ENCODE measurements at places on chromosomes 7 and 10.

DNA sequence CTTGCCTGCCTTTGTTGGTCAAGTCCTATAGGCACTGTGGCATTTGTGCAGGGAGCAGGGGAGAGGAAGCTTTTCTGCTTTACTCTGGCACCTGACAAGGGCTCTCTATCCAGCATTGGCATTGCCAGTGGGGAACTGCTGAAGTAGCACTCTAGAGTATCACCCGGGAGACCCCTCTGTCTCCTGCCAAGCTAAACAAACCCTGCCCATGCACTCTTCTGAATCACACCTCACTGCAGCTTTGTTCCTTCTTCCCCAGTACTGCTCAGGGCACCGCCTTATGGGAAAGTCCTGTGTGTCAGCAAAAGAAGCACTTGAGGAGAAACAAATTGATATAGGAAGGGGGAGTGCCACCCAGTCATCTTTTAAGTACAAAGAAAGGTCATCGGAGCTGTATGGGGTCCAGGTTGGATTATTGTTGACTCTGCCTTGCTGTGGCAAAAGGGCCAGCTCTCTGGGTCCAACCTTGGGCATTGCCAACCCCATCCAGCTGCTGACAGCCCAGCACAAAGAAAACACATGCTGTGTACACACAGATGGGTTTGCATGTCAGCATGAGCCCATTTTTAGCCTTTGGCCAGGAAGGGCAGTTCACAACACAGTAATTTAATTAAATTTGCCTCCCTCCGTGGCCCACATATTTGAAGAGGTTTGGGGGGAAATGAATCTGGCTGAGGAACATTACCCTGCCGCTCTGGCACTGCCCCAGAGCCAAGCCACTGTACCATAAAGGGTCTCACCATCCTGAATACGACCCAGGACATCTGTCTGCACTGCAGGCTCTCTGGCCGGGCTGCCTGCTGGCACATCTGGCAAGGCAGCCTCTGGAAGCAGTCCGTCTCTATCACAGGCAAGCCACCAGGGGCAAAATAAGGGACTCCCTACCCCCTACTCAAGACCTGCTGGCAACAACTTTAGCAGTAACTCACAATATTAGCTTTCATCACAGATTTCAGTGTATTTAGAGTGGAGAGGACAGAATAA lies 13.1 kb downstream of the LRRC4 start:
- DNase-seq: no peak

- DNase-seq: no peak
Measured at GRCh38 chr7:42342381-42342780, 105.4 kb upstream of the GLI3 start.

DNA sequence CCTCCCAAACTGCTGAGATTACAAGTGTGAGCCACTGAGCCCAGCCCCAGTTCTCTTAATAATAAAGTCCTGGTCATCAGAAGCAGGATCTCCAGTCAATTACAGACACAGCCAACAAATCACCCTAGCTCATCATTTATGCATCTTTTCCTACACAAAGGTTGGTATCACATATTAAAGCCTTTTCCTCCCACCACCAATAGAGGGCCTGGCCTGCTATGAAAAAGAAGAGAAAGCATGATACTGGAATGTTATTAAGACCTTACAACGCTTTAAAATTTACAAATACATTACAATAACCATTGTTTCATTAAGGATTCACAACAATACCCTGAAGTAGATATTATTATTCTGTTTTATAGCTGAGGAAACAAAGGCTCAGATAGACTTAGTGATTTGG lies 25.9 kb downstream of the VAX1 start:
- DNase-seq: no peak

- DNase-seq: no peak
Measured at GRCh38 chr10:14571866-14572507, 202.7 kb downstream of the FAM107B start.

- DNase-seq: no peak
Measured at GRCh38 chr10:107118866-107119265, 45.6 kb downstream of the SORCS1 start.

GRCh38 chr7:148277042-148277660 lies 313.4 kb upstream of the C7orf33 start:
- DNase-seq: no peak

DNA sequence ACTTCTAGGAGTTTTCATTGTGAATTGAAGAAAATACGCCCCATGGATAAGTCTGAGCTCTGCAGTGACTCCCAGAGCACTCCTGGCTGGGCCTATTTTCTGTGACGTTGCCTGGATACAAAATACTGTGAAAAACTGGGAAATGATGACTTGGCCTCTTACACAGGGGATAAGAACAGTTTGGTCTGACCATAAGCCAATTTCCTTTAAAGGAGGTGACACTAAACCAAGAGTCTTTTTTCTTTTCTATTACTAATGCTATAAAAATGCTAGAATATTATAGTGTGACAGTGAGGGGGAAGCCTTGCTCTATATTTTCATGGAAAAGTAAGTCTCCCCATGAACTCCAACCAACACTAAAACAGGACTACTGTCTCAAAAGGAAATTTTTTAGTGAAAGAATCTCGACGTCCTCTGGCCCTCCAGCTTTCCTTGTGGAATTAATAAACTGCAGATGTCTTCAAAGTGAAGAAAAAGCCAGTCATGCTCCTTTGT lies 45.5 kb downstream of the MYOF start:
- DNase-seq: no peak

GRCh38 chr7:66123175-66123528 lies 8.5 kb downstream of the CRCP start:
- DNase-seq: no peak

GRCh38 chr10:6987536-6987945 lies 407.5 kb upstream of the PRKCQ start:
- no peak for DNase-seq

GRCh38 chr7:20019757-20020432 lies 197.3 kb downstream of the MACC1 start:
- DNase-seq: no peak

- DNase-seq: no peak
Measured at GRCh38 chr10:78385599-78385998, 351.9 kb downstream of the RPS24 start.

- no peak for DNase-seq
Measured at GRCh38 chr7:33183504-33183903, 54.1 kb downstream of the BBS9 start.

- no peak for DNase-seq
Measured at GRCh38 chr10:70896551-70896950, 8.2 kb upstream of the PCBD1 start.
